ENCODE measurements at places on chromosomes 16 and 17.
A peak's percentile ranks its signal among the peaks of the same experiment; 100 is the strongest.

DNA sequence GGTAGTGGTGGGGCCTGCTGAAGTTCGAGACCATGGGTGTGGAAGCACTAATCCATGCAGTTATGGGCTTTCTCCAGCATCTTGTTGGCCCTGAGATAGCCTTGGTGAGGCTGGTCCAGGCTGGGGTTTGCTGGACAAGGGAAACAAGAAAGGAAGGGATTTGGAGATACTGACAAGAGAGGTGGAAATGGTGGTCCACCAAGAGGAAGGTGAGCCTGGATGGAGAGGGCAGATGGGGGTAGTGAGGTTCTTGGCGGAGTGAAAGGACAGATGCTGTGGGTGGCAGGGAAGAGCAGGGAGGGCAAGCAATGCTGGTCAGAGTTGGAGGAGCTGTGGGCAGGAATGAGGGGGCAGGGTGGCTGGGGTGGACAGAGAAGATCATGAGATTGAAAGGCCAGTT is 5.5 kb upstream of the SMPD3 start:
- no peak for DNase-seq

DNA sequence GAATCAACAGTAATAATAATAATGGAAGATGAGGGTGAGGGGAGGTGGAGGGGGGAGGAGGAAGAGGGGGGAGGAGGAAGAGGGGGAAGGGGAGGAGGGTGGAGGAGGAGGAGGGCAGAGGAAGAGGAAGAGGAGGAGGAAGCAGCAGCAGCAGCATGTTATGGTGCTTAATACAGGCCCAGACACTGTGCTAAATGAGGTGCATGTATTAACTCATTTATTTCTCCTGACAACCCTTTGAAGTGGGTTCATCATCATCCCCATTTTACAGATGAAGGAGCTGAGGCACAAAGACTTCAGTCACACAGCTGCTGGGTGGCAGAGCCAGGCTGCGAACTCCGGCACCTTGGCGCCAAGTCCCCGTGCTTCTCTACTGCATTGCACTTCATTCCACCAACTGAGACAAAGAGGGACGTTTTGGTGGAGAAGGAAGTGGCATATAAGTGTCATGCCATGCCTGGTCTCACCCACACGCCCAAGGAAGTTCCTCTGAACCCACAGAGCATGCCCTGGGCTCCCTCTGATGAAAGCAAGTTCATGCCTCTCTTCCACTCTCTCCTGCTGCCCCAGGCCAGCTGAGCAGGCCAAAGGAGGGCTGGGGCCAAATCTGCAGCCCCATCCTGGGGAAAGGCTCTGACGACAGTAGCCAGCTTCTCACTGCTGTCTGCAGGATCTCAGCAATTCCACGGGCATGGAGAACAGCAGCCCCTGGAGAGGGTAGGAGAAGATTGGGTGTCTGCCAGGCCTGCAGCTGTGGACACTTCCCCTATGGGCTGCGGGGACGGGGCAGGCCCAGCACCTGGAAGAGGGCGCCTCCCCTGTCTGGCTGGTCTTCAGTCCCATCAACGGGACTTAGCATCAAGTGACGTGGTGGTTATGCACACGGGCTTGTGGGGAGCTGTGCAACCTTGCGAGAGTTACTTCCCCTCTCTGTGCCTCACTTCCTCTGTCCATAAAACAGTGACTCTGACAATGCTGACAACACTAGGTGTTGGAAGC is 21.8 kb downstream of the XYLT1 start:
- DNase-seq = no peak

DNA sequence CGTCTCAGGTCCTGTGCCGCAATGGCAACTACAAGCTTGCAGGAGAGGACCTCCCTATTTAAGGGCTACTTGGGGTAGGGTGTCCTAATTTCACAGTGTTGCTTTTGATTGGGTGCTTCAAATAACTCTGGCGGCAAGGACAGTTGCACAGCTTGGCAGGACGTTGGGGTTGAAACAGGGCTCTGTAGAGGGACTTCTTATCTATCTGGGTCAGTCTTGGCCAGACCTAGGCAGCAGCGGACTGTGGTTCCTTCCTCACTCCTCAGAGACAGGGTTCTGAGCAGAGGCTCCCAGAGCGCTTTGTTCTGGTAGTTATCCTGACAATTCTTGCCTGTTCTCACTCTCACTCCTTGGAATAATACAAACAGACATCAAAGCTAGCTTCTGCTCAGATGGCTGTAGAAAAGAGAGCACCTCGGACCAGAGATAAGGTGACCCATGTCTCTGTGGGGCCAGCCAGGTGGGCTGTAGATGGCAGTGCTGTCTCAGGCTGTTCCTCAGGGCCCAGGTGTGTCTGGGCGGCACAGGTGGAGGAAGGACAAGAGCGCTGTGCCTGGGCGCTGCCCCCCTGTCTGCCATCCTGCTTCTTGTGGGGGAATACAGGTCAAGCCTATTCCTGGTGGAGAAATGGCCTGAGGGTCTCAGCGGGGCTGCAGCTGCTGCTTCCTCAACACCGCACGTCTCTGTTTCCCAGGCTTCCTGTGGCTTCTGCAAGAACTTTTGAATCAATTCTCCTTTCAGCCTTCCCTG is 61.0 kb downstream of the PLD6 start:
- no peak for DNase-seq

GRCh38 chr16:4519274-4520058 is 19.1 kb downstream of the CDIP1 start:
- DNase-seq = no peak

- DNase-seq = no peak
Measured at GRCh38 chr16:6382924-6383459, 949.7 kb upstream of the RBFOX1 start.

DNA sequence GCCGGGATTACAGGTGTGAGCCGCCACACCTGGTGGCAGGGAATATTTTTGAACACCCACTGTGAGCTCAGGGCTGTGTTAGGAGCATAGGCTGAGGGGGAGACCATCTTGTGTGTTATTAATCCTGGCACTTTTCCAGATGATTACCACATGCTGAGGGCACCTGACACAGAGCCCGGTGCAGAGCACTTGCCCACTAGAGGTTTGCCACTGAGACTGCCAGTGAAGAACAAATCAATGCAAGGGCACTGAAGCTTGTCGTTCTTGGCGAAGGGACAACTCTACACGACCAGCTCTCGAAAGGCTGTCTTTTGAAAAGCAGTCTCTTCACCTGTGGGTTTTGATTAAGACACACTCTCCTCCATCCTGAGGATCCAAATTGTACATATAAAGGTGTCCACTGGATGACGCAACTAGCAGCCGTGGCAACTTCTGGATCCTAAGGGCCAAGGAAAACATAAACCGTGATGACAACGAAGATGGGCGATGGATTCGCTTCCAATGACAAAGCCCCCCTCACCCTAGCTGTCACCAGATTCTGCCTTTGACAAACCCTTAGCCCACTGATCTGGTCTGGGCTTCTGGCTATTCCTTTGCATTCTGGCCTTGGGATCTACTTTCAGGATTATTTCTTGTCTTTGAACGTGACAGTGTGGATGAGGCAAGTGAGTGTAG is 28.7 kb downstream of the WIPI1 start:
- no peak for DNase-seq

- no peak for DNase-seq
Measured at GRCh38 chr16:56989988-56990387, 631 bp downstream of the NLRC5 start.

DNA sequence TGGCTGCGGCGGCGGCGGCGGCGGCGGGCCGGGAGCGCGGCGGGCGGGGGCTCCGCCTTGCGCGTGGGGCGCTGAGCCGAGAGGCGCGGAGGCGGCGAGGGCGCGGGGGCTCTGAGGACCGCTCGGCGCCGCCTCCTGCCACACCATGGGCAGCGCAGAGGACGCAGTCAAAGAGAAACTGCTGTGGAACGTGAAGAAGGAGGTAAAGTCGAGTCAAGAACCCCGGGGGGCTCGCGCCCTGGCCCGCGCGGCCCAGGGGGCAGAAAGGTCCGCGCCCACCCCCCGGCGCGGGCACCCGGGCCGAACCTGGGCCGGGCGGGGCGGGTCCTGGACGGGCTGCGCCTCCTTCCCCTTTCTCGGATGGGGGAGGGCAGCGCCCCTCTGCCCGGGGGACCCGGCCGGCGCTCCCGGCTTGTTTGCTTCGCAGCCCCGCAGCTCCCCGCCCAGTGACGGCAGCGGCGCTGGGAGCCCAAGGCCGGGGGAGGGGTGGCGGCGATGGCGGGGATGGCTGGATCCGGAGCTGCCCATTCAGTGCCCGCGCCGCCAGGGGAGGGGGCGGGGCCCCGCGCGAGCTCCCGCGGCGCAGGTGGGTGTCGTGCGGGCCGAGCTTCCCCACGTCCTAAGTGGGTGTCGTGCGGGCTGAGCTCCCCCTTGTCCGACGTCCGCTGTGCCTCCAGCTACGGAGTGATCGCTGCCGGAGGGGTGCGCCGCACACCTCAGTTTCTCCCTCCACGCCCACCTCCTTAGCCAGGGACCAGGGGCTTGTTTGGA is 428 bp downstream of the SGSM2 start:
- DNase-seq = peak; percentile 24

Data from activated naive CD8-positive, alpha-beta T cell treated with anti-CD3 and anti-CD28 coated beads, Interleukin-2, amount 50 U/mL, for 16 hours (primary cell).